ENCODE measurements at places on chromosomes 12 and 14.

- no peak for DNase-seq
These were observed 97.9 kb upstream of the USP44 start for GRCh38 chr12:95648990-95649791.

DNA sequence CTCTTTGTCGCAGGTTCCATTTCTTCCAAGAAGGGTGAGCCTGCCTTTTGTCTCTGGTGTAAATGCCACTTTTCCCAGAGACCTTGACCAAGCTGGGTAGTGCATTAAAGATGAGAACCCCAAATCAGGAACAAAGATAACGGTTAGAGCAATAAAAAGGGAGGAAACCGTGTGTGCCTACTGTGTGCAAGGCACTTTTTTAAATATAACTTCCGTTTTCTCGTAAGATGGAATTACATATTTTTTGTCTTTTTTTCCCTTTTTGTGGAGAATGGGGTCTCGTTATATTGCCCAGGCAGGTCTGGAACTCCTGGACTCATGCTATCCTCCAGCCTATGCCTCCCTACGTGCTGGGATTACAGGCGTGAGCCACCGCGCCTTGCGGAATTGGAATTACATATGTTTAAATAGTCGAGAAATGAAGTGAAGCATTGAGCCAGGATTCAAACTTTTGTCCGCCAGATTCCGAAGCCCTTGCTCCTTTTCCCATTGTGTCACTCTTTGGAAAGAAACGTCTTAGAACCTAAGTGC, 506 bp upstream of the NABP2 start:
- DNase-seq = no peak

DNA sequence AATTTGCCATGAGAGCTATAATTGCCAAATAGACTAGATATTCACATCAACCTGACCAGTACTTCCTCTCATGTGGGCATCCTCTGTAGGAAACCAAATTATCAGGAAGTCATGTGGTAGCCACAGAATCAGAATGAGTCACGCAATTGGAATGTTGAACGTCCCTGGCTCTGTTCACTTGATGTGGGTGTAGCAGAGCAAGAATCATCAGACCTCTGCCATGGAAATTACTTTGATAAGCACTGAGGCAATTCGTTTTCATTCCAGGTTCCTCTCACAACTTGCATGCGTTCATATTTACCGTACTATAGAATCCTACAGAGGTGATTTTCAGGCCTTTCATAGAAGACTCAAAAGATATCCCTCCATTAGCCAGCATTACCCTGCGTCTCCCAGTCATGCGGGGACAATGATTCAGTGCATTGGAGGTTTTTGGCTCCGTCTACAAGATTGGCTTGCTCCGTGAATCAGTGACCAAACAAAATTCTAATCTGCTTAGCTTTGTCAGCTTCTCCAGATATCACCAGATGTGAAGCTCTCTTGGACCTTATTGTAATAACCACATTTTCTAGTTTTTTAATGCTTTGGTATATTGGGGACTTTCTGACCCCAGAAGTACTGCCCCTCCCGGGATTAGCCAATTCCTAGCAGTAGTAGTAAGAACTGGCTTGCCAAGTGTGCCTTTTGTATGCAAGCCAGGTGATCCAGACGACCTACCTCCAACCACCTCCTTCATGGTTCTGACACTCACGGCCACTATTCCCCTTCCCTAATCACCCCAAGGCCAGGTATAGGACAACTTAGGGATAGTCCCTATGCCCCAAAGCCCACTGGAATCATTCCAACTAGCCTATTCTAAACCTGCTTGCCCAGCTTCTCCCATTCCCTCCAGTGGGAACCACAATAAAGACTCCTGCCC, 133.4 kb downstream of the KICS2 start:
- no peak for DNase-seq

GRCh38 chr12:6135071-6135470, 10.6 kb upstream of the VWF start:
- DNase-seq = no peak

DNA sequence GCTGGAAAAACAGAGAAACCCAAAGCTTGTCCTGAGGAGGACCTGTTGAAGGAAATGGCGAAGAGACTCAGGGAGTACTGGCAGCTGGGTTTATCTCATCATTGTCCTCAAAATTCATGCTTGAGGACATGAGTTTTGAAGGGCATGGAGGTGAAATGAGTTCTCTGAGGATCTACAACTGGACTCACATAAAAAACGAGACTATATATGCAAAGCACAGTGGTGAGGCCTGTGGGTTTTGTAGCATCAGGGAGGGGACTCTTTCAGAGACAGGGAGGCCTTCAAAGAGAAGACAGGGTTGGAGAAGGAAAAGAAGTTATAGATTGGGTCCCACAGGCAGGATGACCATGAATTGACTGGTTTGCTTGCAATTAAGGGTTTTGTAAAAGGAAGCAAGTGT, 71.3 kb upstream of the SCN8A start:
- DNase-seq = no peak

- DNase-seq = no peak
These were observed 8.2 kb downstream of the SPRYD3 start for GRCh38 chr12:53070877-53071492.

DNA sequence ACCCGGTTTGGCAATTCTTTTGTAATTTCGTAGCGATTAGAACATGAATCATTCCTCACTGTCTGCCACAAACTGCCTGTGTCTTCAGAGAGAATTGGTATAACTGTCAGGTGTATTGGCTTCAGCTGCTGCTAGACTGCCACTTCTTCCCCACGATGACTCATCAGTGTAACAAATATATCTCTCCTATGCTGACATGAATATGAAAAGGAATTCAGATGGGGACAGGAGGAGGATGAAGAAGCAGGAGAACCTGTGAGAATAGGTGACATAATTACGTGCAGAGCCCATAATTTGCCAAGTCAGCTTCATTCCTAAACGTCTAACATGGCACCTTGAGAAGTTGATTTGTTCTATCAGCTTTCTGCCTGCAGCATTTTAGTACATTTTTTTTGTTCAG, 64.9 kb downstream of the FRMD6 start:
- no peak for DNase-seq

- no peak for DNase-seq
These were observed 660 bp upstream of the HCFC2 start for GRCh38 chr12:104063712-104064030.

- no peak for DNase-seq
These were observed 1472.5 kb upstream of the SEL1L start for GRCh38 chr14:83006121-83006670.
